ENCODE measurements at places on chromosomes 12 and 14. TPM values are rescaled to one million over a fixed set of nuclear protein-coding genes. Genes with fewer than 3 reads are reported as not detected.

DNA sequence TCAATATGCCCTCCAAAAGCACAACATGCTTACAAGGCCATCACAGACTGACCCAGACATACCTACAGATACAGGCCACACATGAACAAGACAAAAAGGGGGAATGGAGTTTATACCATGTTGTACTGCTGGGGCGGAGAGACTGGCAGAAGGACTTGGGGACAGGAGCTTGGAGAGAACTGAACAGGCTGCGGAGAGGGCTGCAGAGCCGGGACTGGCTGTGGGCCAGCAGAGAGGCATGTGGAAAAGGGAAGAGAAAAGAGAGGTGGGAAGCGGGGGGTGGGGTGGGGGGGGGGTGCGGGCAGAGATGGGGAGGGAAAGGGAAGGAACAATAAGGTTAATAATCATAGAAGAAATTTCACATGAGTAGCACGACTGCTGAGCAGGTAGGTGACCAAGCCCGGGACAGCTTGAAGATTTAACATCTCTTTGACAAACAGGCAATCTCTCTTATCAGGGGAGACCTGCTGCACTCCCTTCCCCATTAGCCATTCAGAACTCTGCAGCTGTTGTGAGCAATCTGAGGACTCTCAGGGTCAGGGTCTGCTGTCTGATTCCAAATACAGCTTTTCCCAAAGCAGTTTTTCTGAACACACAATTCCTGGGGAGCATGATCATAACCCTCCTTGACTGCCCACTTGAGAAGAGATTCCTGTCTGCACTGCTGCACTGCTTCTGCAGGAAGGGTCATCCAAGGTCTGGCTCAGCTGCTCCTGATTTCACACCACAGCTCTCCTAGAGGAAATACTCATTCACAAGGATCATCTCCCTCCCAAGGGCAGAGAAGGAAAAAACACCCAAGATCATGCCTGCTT is 21.6 kb upstream of the STAC3 start:
- DNase-seq = peak; percentile 100

DNA sequence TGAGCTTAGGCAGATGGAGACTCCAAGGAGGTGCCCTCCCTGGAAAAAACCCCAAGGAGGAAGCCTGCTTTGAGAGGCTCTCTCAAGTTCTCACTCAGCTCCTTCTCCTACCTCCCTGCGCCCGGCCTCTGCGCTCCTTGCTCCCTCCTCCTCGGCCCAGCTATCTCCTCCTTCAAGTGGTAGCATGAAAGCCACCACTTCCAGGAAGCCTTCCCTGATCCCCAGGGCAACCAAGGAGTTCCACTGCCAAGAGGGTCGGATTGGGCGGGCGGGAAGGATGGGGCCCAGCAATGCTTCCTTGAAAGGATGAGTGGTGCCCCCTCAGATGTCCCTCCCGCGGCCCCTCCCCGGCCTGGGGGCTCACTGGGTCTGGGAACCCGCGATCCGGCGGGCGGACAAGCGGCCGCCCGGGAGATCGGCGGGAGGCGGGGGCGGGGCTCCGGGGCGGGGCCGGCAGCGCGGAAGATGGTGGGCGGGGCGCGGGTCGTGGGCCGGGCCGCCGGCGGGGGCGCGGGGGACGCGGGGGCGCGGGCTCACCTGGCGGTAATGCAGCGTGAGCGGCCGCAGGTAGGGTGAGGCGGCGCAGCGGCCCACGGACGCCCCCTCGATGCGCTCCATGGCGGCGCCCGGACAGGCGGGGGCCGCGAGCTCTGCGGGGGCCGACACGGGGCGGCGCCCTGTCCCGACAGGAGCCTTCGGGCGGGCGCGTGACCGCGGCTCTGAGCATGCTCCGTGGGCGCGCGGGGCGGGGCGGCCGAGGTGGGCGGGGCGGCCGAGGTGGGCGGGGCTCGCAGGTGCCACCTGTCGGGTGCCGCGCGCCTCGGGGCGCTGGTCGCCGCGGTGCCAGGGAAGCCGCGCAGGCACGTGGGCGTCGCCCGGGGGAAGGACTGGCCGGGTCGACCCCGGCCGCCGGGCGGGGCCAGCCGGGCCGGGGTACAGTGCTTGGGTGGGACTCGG is at the start of gene NUDT14:
TSS of gene NUDT14 (minus strand) at position 721 of the 957 bp plus-strand sequence. CDS start at position 618, 103 bp downstream.
- DNase-seq = peak; percentile 74

- DNase-seq = peak; percentile 64
Observed at GRCh38 chr14:96741151-96741977, 55.8 kb upstream of the VRK1 start.

Gene ST8SIA1
- total RNA-seq = 6.4 TPM

Gene BCL2L2
- 22.3 TPM for total RNA-seq

Gene DCN
- 0.32 TPM for total RNA-seq

GRCh38 chr12:68267892-68268396 is 14.5 kb upstream of the IL22 start:
- DNase-seq = no peak

- DNase-seq = no peak
Observed at GRCh38 chr12:120364487-120364886, 4.5 kb downstream of the MSI1 start.

Gene POLE2
- total RNA-seq = 53.4 TPM

- DNase-seq = peak; percentile 92
Observed at GRCh38 chr14:61269321-61270083, 11.6 kb downstream of the TMEM30B start.

GRCh38 chr12:80472911-80473500 is 29.0 kb downstream of the PTPRQ start:
- peak; percentile 82 for DNase-seq

DNA sequence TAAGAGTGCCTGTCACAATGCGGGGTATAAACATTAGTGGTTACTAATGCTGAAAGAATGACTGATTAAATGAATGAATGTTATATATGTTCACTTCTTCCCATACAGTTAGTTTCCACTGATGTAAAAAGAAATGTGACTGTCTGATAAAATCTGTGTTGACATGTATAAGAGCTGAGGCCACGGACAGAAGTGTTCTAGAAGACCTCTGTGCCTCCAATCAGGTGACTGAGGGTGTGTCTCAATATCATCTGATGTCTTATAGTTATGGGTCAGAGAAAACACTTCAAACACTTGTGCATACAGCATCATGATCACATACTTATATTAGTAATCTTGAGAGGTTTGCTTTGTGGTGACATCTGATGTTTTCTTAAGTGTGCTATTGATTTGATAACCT is 183.4 kb downstream of the TTC7B start:
- no peak for DNase-seq

- DNase-seq = no peak
Observed at GRCh38 chr14:55201219-55202101, 10.1 kb upstream of the DLGAP5 start.

Gene SSTR1
- not detected for total RNA-seq

DNA sequence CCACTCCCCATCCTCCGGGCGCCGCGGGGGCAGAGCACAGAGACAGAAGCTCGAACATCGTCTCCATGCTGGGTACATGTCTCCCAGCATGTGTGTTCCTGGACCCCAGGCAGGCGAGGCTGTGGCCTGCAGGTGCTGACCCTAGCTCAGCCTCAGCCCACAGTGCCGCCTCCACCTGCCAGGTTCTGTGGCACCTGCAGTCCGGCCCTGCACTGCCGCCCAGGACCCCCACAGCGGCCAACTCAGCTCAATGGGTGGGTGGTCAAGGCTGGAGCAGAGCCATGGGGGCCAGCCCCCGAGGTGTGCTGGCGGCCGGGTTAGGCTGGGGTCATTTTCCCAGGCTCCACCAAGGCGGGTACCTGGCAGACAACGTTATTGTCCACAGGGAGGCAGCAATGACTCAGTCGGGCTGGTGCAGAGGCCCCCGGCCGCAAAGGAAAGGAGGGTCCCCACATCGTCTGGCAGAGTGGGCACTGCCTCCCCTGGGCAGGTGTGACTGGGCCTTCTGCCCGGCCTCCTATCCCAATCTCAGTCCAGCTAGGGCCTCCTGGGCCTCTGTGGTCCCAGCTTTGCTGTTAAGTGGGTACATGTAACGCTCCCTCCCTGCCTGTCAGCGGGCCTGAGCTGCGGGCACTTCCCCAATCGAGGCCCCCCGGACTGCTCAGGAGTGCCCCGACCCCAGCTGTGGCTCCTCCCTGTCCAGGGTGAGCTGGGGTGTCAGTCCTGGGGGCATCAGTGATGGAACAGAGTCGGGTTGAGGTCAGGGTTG is 20.2 kb upstream of the NUDT14 start:
- DNase-seq = no peak

GRCh38 chr12:13390918-13391317 is 194.4 kb downstream of the EMP1 start:
- DNase-seq = no peak

Gene SIX4
- total RNA-seq = 45.1 TPM

- DNase-seq = peak; percentile 22
Observed at GRCh38 chr14:59126714-59127436, 61.6 kb upstream of the DAAM1 start.

DNA sequence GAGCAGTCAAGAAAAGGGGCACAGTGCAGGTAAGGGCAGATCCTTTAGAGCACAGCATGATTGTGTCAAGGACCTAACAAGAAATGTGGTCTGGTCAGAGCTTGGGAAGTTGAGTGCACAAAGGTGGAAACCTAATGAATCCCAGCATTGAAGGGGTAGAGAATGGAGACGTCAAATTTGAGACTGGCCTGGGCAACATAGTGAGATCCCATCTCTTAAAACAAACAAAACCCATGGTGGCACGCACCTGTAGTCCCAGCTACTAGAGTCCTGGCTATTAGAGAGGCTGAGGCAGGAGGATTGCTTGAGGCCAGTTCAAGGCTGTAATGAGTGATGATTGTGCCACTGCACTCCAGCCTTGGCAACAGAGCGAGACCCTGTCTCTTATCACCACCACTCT is 37.0 kb upstream of the CCDC88C start:
- DNase-seq = no peak

DNA sequence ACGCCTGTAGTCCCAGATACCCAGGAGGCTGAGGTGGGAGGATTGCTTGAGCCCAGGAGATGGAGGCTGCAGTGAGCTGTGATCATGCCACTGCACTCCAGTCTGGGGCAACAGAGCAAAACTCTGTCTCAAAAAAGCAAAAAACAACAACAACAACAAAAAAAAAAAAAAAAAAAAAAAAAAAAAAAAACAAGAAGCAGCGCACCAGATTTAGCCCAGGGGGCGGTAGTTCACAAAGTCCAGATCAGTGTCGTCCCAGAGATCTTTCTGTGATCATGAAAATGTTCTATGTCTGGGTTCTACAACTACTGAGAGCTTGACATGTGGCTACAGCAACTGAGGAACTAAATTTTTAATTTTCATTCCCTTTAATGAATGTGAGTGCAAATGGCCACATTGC is 27.4 kb downstream of the OAS2 start:
- no peak for DNase-seq

DNA sequence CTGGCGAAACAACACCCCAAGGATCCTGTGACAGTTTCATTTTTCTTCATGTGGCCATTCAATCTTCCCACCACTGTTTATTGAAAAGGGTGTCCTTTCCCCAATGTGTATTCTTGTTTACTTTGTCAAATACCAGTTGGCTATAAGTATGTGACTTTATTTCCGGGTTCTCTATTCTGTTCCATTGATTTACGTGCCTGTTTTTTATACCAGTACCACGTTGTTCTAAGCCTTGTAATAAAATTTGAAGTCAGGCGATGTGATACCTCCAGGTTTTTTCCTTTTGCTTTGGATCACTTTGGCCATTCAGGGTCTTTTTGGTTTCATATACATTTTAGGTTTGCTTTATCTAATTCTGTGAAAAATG is 9.1 kb upstream of the MGAT4C start:
- no peak for DNase-seq

DNA sequence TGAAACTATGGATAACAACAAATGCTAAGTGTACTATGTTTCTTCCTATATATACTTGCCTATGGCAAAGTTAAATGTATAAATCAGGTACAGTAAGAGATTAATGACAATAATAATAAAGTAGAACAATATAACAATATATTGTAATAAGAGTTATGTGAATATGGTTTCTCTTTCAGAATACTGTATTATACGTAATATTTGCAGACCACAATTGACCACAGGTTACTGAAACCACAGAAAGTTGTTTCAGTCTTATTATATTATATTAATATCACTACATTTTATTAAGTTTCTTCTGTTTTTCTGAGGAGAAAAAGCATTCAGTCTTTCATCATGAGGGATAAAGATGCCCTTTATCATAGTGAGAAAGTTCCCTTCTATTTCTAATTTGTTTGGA is 131.2 kb downstream of the EML1 start:
- DNase-seq = no peak

Gene CCDC92
- total RNA-seq = 7.7 TPM

Gene NGDN
- 76.5 TPM for total RNA-seq

- no peak for DNase-seq
Observed at GRCh38 chr12:106840243-106840642, 65.8 kb downstream of the RIC8B start.

- peak; percentile 78 for DNase-seq
Observed at GRCh38 chr14:64671591-64671990, 32.6 kb upstream of the PLEKHG3 start.

- DNase-seq = peak; percentile 23
Observed at GRCh38 chr12:644818-645552, 18.3 kb downstream of the NINJ2 start.

DNA sequence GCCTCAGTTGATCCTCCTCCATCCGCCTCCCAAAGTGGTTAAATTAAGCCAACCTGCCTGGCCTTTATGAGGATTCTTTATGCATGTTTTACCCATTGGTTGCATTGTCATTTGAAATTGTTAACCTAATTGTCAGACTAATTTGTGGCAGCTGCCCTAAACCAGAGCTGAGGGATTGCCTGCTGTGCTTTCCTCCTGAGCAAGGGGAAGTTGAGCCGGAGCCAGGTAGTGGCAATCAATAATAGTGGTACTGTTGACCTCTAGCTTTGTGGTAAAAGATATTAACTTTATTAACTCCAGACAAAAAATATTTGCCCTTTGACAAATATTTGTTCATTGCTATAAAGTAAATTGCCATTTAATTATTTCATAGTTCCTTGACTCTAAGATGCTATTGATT is 5.6 kb upstream of the HEBP1 start:
- no peak for DNase-seq

Gene FBXO34
- total RNA-seq = 18.1 TPM

DNA sequence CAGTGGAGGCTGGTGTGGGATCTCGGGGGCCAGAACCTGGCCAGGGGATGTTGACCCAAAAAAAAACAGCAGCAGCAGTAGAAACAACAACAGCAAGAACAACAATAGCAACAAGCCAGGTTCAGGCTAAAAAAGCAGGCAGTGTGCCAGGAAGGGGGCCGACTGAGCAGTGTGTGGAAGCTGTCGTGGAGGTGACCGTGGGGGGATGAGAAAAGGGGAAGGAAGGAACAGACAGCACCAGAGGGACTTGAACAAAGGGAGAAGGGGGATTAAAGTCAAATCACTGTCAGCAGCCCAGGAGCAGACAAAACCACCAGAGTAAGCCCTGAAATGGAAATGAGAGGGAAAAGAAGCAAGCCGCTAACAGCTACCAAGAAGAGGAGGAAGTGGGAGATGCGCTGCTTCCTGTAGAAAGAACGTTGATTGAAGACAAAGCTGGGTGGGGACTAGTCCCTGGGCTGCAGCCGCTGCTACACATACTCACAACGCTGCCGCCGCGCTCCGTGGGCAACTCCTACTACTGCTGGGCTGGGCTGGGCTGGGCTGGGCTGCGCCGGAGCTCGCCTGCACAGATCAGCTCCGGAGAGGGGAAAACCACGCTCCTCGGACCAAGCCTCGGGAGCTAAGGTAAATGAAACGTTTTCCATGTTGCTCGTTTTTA is at the start of gene GNG2:
TSS of gene GNG2 (plus strand) at position 449 of the 661 bp plus-strand sequence. CDS start 90,067 bp downstream, outside the sequence.
- DNase-seq = peak; percentile 29

Measured in SJCRH30 (cell line).